ENCODE measurements at places on chromosomes 2 and 18. TPM values are rescaled to one million over a fixed set of nuclear protein-coding genes. Genes with fewer than 3 reads are reported as not detected.

The CAB39 gene
- 64.4 TPM for total RNA-seq

The ZNF892 gene
- total RNA-seq: 6.5 TPM

DNA sequence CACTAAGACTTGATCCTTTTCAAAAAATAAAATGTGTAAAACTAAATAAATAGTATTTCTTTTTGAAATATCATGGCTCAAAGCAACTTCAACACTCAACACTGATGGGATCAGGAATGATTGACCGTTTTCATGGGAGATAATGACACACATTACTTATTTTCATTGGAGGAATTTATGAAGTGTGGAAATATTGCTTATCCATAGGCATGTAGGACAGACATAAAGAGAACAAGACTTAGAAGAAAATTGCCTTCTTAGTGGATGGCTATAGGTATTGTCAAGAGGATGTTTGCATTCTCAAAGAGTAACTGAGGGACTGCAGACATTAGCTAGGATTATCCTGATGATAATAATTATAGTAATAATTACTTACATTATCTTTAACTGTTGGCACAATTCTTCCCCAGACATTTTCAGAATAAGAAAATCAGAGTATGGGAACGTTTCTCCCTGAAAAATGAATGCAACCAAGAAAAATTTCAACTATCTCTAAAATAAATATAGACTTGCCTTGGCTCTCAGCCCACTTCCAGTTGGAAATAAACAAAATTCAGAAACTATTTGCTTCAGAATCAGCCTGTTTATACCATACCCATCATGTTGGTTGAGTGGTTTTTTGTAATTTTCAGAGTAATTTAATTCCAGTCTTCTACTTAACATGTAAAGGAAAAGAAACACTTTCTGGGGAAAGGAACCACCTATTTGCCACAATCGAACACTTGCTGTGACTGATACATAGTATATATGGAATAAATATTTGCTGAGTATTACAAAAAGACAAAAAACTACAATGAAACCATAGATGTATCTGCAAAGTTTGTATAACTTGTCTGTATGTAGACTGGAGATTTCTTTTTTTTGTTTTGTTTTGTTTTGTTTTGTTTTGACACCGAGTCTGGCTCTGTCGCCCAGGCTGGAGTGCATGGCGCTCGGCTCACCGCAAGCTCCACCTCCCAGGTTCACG is 165.7 kb downstream of the TMX3 start:
- DNase-seq: no peak
- H3K36me3 ChIP-seq: no peaks in the 10 kb centered on the region
- H3K4me1 ChIP-seq: no peaks in the 10 kb centered on the region
- no peak overlapping the region for H3K4me3 ChIP-seq

DNA sequence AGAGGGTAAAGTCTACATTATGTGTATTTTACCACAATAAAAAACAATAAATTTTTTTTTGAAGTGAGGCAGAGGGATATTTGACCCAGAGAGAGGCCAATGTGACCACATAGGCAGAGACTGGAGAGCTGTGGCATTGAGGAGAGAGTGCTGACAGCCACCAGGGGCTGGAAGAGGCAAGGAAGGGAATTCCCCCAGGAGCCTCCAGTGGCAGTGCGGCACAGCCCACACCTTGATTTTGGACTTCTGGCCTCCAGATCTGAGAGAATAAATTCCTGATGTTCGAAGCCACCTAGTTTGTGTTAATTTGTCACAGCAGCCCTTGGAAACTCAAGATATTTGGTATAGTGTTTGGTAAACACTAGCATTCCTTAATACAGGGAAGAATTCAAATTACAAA is 22.7 kb downstream of the ANKRD29 start:
- no peak overlapping the region for H3K27ac ChIP-seq
- H3K4me3 ChIP-seq: no peak overlapping the region
- peaks cover 2% of the 10 kb centered on the region for H3K4me1 ChIP-seq
- no peaks in the 10 kb centered on the region for H3K36me3 ChIP-seq

GRCh38 chr2:234292205-234292961 is 204.5 kb downstream of the ARL4C start:
- no peaks in the 10 kb centered on the region for H3K27me3 ChIP-seq
- H3K4me1 ChIP-seq: no peaks in the 10 kb centered on the region
- no peak overlapping the region for H3K27ac ChIP-seq
- H3K36me3 ChIP-seq: no peaks in the 10 kb centered on the region

GRCh38 chr2:50607721-50608120 is 424.2 kb downstream of the NRXN1 start:
- H3K4me1 ChIP-seq: no peaks in the 10 kb centered on the region
- no peak for DNase-seq
- no peaks in the 10 kb centered on the region for H3K36me3 ChIP-seq
- H3K27me3 ChIP-seq: no peaks in the 10 kb centered on the region
- no peak overlapping the region for H3K27ac ChIP-seq
